ENCODE measurements at places on chromosomes 6 and 20.

DNA sequence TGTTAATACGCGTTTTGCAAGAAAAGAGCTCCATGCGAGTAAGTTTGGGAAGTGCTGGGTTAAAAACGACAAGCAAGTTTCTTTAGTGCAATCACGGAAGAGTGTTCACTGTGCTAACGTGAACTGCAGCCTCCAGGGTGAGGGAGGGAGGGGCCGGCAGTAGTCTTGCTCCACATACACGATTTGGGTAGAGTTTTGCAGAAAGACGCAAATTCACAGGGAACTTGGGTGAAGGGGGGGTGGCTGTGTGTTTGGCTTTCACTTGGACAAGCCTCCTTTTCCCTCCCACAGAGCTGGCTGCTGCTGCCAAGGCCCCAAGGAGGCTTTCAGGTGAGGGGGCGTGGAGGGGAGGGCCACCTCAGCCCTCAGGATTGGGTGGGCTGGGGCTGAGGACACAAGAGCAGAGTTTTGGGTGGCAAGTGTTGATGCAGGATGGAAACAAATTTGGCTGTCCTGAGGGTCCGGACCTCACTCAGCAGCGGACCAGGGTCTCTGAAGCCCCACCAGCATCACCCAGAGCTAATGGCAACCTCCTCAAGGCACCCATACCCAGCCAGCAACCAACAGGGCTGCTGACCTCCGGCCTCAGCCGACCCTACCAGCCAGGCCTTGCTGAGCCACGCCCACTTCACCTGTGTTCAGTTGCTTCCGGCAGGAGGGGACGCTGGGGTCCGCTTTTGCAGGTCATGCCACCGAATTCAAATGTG lies 204.5 kb downstream of the ERMARD start:
- DNase-seq, result no peak

GRCh38 chr6:136030131-136030530 lies 178.6 kb downstream of the PDE7B start:
- DNase-seq, result no peak

- no peak for DNase-seq
Measured at GRCh38 chr20:6765469-6766058, 1.9 kb upstream of the BMP2 start.

- DNase-seq, result no peak
Measured at GRCh38 chr20:37205794-37206193, 26.4 kb upstream of the MROH8 start.

DNA sequence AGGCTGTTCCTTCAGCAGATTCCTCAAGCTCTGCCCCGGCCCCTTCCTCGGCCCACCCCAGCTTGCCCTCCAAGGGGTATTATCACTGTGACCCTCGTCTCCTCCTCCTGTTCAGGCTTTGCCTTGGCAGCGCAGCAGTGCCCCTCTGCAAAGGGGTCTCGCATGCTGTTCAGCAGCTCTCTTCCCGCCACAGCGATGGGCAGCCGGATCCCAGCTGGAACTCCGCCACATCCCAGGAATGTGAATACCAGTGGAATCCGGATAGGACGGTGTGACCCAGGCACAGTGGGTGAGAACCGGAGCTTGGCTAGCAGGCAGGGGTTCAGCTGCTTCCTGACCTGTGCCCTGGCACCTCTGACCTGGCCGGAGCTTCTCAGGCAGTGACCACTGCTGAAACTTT lies 52.9 kb downstream of the RNASET2 start:
- no peak for DNase-seq

DNA sequence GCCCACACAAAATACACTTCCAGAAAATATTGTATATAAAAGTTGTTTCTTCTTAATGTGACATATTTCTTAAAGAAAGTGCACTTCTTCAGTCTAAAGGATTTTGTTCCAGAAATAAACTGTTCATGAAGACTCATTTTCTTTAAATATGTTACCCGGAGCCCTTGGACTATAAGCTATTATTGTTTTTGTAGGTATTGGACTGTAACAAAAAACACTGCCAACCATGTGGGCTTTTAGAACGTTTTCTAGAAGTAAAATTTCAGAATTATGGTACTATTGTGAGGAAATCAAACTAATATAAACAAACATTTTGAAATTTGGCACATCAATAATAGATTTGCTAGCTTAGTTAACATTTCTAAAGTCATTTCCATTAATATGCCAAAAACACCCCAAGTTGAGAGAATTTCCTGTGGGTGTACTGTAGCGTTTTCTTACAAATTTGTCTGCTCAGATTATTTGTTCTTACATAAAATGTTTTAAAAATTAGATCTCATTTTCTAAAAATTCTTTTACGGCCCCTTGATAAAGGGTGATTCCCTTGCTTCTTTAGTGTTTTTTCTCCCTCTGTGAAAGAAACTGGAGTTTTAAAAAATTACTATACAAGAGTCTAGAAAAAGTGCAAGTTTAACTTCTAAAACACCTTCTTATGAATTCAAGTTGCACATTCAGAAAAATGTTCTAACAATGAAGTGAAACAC lies 3.4 kb downstream of the NKX2-4 start:
- no peak for DNase-seq

GRCh38 chr6:95548188-95548786 lies 29.0 kb upstream of the MANEA start:
- no peak for DNase-seq

DNA sequence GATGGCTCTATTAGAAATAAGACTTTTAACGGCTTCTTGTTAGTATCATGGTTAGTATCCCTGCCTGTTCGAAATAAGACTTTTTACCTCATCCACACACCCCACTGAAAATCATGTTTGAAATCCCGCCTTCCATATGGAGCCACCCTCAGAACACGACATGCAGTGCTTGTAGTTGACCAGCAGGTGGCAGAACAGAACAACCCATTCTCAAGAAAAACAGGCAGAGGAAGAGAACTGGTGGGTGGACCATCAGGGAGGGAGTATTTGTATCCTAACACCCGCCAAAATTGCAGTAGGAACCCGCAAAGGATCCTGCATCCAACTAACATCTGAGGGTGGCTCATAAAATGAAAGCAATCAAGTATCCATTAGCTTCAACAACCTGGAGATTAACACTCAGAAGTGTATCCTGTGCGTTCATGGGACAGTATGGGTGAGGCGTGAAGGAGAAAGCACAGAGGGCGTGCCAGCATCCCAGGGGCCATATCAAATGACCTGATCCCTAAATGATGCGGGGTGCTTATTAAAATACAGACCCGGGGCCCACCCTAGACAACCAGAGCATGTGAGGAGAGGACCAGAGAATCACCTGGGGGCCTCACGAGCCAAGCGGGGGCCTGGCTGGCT lies 89.6 kb upstream of the NHSL1 start:
- DNase-seq, result peak; percentile 20

- DNase-seq, result no peak
Measured at GRCh38 chr6:35025232-35026188, 115.6 kb downstream of the TCP11 start.

- no peak for DNase-seq
Measured at GRCh38 chr20:48381353-48382120, 446.3 kb downstream of the PREX1 start.

- no peak for DNase-seq
Measured at GRCh38 chr20:2455771-2456497, 14.7 kb downstream of the SNRPB start.

- no peak for DNase-seq
Measured at GRCh38 chr6:47366335-47366890, 56.7 kb upstream of the TNFRSF21 start.

DNA sequence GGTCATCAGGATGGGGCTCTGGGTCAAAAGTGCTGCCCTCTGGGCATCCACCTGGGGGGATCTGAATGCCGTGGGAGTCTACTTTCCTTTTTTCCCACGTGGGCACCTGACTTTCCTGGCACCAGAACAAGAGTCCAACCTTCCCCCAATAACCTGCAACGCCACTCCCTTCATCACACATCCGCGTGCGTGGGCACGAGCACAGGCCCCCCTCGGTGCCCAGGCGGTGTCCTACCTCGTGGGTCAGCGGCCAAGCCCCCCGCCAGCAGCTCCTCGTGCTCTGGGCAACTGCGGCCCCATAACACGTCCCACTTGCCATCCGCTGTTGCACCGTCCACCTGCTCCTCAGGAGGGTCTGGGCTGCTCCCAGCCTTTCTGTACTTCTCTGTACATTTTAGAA lies 87.0 kb downstream of the YTHDF1 start:
- no peak for DNase-seq

- no peak for DNase-seq
Measured at GRCh38 chr6:44000164-44000842, 126.9 kb downstream of the MRPL14 start.

DNA sequence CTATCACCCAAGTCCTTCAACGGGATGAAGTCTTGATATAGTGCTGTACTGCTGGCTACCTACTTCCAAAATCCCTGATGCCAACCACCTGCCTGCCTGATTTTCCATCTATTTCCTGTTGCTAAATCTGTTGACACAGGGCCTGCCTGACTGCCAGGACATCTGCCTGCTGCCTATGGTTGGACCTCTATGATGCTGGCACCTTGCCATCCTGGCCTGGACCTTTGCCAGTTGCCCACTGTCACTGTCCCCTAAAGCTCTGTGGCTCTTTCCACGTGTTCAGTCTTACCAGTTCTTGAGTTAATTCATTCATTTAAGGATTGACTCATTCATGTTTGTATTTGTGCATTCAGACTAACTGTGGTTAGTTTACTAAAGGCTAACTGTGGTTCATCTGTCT lies 9.2 kb upstream of the RGS17 start:
- no peak for DNase-seq
